ENCODE measurements at places on chromosomes 7 and 10.

- no peak for DNase-seq
Measured at GRCh38 chr10:110863361-110863760, 8.4 kb upstream of the PDCD4 start.

GRCh38 chr7:134155206-134155605, 28.1 kb downstream of the LRGUK start:
- no peak for DNase-seq

DNA sequence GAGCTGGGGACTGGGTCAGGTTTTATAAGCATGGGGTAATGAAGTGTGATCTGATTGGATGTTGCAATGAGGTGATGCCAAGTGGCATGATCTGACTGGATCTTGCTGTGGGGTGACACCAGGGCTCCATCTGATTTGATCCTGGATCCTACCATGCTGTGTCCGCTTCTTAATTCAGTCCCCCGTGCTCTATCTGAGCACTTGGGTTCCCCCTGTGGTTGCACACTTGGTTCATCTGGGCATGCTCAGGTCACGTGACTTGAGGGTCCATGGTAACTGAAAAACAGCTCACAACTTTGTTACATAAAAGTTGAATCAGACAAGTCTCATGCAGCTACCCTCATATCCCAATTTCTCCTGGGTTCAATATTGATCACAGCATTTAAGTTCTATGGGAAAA, 448.6 kb upstream of the NRP1 start:
- DNase-seq, result no peak

GRCh38 chr10:117221156-117221711, 19.7 kb upstream of the SLC18A2 start:
- no peak for DNase-seq

- no peak for DNase-seq
Measured at GRCh38 chr10:68095153-68095552, 14.1 kb upstream of the MYPN start.

- no peak for DNase-seq
Measured at GRCh38 chr10:6148908-6149307, 53.8 kb upstream of the PFKFB3 start.

GRCh38 chr10:27099448-27099847, 846 bp downstream of the ANKRD26 start:
- DNase-seq, result no peak

GRCh38 chr7:18405726-18406125, 89.8 kb upstream of the HDAC9 start:
- DNase-seq, result no peak

GRCh38 chr7:80641548-80641947, 3.1 kb downstream of the CD36 start:
- DNase-seq, result no peak

- DNase-seq, result peak; percentile 15
Measured at GRCh38 chr10:11697718-11698527, 44.3 kb upstream of the ECHDC3 start.

- no peak for DNase-seq
Measured at GRCh38 chr7:118003476-118003875, 130.2 kb upstream of the CTTNBP2 start.

DNA sequence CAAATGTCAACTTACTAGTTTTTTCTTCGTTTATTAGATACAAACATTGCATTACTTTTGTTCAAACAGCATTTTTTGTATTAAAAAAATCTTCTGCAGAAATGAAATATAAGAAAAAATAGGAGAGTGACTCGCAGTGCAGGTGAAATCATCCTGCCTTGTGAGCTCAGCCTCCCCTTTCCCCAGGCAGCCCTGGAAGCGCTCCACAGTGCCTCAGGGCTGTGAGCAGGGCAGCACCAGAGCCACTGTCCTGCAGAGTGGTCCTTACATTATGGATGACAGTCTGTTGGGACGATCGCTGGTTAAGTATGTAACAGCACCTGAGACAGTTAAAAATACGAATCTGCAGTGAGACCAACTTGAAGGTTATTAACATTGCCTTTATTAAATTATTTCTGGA, 695.4 kb upstream of the POM121L12 start:
- no peak for DNase-seq

- no peak for DNase-seq
Measured at GRCh38 chr7:133863362-133864061, 263.6 kb upstream of the LRGUK start.

DNA sequence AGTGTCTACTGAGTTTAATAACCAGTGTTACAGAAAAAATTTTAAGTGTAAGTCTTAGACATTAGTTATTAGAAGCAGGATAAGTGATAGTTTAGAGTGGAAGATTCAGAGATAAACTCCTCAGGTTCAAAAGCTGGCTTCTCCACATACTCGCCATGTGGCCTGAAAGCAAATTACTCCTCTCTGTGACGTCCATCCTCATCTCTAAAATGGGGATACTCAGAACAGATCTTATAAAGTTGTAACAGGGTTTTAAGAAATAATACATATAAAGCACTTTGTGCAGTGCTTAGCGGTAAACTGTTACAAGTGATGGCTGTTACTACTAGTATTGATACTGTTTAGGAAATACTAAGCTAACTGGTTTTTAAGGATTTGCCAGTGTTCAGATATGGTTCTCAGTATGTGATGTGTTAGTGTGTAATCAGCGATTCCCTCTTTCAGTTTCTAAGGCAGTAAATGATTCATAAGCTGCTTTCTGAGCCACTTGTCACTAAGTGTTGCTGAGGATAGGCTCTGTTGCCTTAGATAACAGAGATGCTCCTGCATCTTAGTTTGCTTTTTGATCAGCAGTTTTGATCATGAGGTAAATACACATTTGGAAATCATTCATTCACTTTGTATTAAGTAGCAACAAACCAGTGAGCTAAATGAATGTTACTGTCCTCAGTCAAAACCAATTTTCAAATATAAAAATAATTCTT, 58.7 kb downstream of the CYP51A1 start:
- no peak for DNase-seq

DNA sequence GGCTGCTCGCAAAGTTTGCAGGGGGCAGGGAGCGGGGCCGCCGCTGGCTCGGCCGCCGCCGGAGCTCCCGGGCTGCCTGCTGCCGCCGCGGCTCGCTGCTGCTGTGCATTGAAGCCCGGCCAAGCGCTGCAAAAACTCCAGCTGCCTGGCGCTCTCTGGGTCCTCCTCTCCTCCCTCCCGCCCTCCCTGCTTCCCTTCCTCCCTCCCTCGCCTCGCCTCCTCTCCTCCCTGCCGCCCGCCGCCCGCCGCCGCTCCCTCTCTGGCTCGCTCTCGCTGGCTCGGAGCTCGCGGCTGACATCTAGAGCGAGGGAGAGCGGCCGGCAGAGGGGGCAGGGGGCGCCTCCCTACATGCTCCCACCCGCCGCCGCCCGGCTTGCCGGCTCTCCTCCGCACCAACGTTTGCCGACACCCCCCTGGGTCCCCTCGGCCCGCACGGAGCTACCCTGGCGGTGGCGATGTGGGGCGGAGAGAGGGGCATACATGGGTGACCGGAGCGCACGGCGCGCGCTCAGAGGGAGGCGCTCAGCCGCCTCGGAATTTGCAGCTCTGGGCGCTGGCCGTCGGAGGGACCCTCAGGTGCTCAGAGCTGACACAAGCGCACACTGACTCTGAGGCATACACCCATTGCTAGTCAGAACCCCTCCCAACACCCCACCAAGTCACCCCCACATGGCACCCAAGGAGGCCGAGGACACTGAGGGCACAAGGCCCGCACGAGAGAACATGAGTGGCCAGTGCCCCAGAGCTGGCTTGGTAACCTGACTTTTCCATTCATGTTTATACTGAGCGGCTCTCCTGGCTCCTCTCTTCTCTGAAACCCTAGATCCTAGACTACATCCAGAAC, 1.2 kb upstream of the PLXNA4 start:
- DNase-seq, result peak; percentile 27

DNA sequence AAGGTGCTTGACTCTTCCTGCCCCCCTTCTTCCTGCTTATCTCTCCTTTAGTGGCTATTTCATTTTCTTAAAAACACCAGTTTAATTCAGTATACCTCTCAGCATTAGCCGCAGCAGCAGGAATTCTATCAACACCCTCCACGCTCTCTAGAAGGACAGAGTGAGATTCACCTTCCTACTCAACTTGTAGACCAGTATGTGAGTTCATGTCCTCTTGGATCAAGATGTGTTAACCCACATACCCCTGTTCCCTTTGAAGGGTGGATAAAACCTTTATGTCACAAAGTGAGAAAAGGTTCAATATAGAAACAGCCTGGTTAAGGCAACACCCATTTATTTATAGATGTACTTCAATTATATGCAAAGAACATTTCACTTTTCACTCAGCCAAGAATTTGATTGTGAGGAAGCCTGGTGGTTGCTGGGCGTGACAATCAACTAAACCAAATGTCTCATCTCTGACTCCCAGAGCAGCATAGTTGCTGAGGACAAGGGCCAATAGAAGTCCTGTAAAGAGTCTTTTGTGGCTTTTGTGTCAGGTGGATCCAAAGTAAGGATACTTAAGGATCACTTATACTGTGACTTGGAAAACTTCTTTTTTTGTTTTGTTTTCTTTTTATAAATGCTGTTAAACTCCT, 617.1 kb downstream of the SORCS3 start:
- no peak for DNase-seq

GRCh38 chr10:50541317-50541716, 82.4 kb downstream of the SGMS1 start:
- DNase-seq, result peak; percentile 6

DNA sequence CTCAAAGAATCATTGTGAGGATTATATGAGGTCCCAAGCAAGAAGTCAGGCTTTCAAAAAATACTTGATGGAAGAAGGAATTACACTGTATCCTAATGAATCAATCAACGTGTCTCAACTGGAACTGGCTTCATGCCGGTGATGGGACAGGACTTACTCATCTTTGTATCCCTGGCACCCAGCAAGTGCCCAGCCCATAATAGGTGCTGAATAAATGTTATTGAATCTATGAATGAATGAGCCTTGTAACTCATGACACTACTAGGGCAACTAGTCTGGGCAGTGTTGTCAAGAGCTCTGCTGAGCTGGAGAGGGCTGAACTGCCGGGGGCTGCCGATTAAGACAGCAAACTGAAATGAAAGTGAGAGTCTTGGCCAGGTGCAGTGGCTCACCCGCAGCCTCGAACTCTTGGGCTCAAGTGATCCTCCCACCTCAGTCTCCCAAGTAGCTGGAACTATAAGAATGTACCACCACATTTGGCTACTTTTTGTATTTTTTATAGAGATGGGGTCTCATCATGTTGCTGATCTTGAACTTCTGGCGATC, 87.2 kb upstream of the KIF5B start:
- DNase-seq, result no peak

DNA sequence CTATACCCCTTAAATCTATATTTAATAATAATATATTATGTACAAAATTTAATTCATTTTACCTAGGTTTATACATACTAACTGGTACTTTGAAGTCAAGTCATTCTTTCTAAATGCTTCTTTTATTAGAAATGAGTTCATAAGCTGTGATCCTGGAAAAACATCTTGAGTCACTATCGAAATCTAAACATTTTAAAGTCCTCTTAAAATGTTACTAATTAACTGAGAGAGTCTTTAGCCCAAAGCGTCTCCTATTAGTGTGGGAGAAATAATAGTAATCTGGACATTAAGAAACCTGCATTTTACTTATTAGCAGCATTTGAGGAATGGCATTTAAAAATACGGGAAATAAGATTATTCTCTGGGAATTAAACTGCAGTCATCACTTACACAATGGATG, 142.7 kb downstream of the CTNNA3 start:
- DNase-seq, result no peak

- no peak for DNase-seq
Measured at GRCh38 chr7:42175834-42176723, 60.9 kb downstream of the GLI3 start.

DNA sequence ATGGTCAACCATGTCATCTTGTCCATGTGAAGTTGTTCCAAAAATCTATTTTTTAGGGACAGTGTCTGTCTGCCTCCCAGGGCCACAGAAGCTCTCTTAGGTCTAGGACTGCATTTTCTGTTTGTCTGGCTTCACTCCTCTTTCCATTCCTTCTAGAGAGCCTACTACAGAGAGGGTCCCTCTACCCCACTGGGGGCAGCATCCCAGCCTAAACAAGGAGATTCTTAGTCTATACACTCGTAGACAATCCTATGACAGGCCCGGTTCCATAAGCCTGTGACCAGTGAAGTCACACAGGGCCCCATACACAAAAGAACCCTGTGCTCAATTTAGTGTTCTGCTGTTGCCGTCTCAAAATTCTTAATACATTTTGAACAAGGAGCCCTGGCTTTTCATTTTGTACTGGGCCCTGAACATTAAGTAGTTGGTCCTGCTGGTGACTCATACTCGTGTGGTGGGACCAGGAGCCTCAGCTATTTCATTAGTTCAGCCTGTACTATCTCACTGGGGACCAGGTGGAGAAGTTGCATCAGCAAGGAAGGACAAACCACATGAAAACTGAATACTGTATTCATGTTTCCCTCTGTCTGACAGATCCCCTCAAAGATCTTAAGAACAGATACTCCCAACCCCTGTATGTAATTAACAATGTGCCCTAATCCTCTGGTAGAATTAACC, 23.5 kb upstream of the FAM180A start:
- DNase-seq, result no peak

- DNase-seq, result no peak
Measured at GRCh38 chr7:113800826-113801225, 118.0 kb downstream of the PPP1R3A start.

DNA sequence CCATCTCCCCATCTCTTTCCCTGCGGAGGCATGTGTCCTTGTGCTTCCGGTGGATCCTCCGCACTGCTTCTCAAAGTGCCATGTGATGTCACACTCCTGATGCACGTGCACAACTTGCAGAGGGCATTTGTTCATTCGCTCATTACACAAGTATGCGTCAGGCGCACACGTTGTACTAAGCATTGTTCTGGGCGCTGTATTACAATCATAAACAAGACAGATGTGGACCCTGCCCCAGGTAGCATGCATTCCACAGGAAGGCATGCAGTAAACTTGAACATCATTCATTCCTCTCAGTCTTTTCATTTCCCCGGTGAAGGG, 9.0 kb upstream of the RAMP3 start:
- no peak for DNase-seq

- peak; percentile 39 for DNase-seq
Measured at GRCh38 chr7:44617225-44617890, 10.9 kb downstream of the OGDH start.

- no peak for DNase-seq
Measured at GRCh38 chr10:55163388-55163979, 362.5 kb upstream of the PCDH15 start.

DNA sequence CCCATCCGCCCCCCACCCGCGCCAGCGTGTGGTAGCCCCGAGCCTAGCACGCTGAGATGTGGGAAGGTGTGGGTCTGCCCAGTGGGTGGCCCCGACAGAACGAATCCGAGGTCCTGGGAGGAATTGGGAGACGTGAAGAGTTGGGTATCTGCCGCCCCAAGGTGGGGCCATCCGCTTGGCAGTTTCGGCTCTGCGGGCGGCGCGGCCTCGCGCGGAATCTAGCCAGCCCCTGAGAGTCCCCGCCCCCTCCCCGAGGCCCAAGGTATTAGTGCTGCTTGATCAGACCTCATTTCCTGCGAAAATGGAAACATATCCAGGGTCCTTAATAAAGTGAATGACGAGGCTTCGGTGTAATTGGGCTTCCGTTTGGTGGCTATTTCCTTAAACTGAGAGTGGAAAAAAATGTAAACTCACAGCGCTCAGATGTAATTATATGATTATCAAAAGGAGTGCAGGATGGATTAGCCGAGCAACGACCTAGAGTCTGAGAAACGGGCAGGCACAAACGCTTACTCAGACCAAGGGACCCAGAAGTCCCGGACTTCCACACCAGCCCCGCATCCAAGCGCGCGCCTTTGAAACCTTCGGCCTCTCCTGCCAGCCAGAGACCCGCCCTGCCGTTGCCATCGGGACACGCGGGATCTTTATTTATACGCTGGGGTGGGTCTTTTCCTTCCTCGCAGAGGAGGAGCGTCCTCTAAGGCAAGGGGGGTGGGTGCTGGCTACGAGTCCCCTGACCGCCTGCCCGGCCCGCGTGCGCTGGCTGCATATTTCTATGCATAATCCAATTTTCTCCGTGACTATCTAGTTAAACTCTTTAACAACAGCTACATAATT, 12.8 kb downstream of the LBX1 start:
- no peak for DNase-seq

All from activated CD4-positive, alpha-beta T cell treated with anti-CD3 and anti-CD28 coated beads, Interleukin-2, amount 50 U/mL, for 48 hours (primary cell).